ENCODE measurements at places on chromosomes 4 and X.
A peak's percentile ranks its signal among the peaks of the same experiment; 100 is the strongest.

DNA sequence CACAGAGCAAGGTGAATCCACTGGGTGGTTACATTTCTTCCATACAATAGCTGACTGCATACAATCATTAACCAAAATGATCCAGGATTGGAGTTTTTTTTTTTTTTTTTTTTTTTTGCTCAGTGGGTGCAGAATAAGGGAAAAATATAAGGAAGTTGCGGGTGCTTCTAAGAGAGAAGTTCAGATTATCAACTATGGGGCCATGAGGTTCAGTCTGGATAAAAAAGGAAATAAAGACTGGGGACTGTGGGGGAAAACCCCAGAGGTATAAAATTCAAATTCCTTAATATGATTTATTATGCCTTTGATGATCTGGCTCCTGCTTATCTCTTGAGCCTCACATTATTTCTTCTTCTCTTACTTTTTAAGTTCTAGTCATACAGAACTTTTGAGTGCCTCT lies 5.9 kb upstream of the EIF1AX start:
- no peak for DNase-seq

GRCh38 chrX:151346931-151347543 lies 50.0 kb upstream of the VMA21 start:
- DNase-seq: no peak

- no peak for DNase-seq
Measured at GRCh38 chr4:2839060-2839459, 4.6 kb upstream of the ADD1 start.

- DNase-seq: no peak
Measured at GRCh38 chrX:153412746-153413720, 1.8 kb downstream of the ZFP92 start.

GRCh38 chr4:16846540-16847117 lies 51.8 kb downstream of the LDB2 start:
- no peak for DNase-seq

DNA sequence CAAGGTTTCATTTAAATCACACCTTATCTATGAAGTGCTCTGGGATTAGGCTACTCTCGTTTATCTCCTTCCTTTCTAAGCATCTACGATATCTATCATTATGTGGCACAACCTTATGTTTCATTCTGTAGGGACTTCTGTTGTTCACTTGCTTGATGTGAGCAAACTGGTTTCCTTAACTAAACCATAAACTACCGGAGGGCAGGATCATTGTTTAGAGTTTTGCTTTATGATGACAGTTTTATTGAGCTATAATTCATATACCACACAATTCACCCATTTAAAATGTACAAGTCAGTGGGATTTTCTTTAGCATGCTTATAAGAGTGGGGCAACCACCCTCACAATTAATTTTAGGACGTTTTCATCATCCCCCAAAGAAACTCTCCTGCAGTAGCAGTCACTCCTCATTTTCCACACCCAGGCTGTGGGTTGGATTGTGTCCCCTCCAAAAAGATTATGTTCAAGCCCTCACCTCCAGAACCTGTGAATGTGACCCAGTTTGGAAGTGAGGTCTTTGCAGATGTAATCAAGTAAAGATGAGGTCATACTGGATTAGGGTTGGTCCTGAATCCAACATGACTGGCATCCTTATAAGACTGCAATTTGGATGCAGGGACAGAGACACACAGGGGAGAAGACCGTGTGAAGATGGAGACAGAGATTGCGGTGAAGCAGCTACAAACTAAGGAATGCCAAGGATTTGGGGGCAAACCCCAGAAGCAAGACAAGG lies 42.1 kb upstream of the SH3RF1 start:
- no peak for DNase-seq

DNA sequence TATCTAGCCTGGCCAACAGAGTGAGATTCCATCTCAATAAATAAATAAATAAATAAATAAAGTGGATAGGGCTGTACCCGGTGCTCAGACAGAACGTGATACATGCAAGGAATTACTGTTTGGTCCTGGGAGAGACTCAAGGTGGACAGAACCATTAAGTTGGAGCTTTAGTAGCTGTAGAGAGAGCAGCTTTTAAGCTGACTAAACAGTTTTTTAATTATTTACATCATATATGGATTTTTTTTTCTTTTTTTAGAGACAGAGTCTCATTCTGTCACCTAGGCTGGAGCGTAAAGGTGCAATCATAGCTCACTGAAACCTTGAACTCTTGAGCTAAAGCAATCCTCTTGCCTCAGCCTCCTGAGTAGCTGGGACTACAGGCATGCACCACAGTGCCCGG lies 92.5 kb upstream of the ATP6AP2 start:
- no peak for DNase-seq

- no peak for DNase-seq
Measured at GRCh38 chr4:42398171-42398870, 1.0 kb downstream of the SHISA3 start.

GRCh38 chrX:56564164-56564885 lies 898 bp downstream of the UBQLN2 start:
- DNase-seq: peak; percentile 5

DNA sequence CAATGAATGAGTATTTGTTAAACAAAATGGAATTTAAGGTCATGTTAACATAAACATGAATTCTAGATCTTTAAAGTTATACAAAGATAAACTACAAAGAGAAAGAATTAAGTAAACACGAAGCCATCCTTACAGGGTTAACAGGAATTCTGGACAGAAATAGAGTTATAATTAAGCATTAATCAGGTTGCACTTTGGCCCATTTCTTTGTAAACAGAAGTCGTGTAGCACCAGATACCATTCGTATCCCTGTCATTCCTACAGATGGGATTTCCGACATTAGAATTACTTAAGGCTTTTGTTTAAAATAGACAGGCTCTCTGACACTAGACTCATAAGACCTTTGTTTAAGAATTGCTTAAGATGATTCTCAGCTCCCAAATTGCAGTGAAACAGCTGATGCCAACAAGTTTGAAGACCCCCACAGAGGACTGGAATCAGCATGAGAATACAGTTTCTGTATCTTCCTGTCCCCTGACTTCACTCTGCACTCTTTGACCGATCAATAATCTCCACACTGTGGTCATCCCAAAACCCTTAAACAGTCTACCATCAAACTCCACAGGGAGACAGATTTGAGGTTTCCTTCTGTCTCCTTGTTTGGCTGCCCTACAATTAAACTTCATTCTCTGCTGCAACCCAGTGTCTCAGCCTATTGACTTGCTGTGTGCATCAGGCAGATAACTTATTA lies 22.3 kb upstream of the TMEM150C start:
- DNase-seq: no peak

DNA sequence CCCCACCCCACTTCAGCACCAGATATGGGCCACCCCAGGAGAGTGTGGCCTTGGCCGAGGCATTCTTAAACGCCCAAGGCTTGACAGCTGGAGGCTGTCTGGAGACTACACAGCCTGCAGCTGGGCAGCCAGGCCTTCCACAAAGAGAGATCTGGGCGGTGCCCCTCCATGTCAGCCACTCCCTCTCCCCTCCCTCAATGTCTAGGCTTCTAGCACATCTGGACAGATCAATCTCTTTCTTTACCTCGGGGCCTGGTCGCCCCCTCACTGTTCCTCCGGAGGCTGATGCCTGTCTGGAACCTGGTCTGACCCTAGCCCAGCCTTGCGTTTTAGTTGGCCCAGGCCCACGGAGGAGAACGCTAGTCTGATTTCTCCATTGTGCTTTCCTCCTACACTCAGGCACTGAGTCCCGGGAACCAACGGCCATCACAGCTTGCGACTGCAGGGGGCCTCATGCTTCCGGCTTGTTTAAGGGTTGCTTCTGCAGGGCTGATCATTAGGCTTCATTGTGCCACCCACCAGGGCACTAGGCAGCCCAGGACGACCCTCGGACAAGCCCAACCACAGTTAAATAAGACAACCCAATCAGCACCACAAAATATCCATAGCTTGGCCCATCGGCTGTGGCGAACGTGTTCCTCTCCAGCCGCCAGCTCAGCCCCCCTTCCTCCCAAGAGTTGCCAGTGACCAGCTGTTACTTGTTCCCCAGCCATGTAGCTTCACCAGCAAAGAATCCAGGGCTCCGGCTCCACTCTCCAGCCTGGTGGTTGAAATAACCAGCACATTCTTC lies 200.6 kb downstream of the BCOR start:
- DNase-seq: no peak

GRCh38 chrX:43813898-43814297 lies 68.4 kb downstream of the MAOB start:
- no peak for DNase-seq

DNA sequence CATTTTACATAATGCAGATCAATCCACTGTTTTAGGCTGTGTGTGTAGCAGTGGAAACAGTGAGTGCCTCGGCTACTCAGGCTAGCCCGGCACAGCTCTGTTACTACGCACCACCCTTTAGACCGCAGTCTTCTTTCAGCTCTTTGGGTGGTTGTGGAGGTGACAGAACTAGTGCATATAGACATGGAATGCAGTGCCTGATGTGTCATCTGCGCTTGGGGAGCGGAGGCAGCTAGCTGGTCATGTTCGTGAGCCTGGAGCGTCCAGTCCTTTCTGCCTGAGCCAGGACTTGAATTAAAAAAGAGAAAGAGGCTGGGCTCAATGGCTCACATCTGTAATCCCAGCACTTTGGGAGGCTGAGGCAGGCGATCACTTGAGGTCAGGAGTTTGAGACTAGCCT lies 4.8 kb downstream of the TBC1D14 start:
- no peak for DNase-seq

DNA sequence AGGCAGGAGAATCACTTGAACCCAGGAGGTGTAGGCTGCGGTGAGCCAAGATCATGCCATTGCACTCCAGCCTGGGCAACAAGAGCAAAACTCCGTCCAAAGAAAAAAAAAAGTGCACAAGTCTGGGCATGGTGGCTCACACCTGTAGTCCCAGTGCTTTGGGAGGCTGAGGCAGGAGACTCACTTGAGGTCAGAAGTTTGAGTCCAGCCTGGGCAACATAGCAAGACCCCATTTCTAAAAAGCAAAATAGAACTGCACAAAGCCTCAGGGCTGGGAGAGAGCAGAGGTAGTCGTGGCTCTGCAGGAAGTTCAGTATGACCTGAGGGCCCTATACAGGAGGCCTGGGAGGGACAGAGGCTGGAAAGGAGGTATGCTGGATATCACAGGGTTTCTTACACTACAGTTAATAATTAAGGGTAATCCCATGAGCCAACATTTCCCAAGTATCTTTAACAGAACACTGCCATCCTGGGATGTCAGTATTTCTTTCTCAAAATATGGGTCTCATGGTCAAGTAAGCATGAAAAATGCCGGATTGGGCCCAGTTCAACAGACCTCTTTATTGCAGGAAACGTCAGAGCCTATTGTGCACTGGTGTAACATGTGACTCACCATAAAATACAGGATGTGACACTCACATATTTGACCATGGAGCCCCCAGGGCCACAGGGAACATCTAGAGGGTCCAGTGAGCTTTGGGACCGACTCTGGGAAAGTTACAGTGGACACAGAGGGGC lies 37.8 kb downstream of the ACSL1 start:
- DNase-seq: no peak

GRCh38 chr4:120227554-120227953 lies 160.9 kb upstream of the MAD2L1 start:
- DNase-seq: no peak

DNA sequence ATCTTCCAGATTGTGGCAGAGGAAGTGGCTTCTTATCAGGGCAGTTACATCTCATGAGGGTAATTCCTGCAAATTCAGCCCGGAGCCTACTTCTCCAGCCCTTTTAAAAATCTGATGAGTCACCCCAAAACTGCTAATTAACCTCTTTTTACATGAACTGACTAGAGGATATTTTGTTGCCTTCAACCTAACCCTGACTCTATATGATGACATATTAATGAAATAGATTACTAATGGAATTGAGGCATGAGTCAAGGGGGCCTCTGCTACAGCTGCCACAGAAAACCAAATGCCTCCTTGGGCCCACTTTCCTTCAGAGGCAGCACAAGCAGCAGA lies 72.5 kb downstream of the QRFPR start:
- DNase-seq: no peak

Data from NCI-H1930 (cell line).